ENCODE measurements at places on chromosomes 2 and 18.

DNA sequence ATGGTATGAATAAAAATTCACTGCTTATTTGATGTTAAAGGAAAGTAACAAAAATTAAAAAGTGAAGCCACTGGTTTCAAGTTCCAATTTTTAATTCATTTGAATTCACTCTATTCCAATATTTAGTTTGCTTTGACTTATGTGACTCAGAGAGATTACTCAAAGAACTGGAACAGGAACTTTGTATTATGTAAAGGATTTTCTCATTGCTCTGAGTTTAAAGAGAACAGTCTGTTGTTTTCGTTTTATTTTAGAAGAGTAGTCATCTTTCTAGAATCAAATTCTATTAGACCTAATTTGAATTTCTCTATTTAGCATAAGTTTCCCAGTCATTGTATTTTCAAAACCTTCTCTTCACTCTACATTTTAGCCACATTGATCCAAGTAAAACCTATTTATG lies 300.1 kb upstream of the SLC8A1 start:
- DNase-seq: no peak

DNA sequence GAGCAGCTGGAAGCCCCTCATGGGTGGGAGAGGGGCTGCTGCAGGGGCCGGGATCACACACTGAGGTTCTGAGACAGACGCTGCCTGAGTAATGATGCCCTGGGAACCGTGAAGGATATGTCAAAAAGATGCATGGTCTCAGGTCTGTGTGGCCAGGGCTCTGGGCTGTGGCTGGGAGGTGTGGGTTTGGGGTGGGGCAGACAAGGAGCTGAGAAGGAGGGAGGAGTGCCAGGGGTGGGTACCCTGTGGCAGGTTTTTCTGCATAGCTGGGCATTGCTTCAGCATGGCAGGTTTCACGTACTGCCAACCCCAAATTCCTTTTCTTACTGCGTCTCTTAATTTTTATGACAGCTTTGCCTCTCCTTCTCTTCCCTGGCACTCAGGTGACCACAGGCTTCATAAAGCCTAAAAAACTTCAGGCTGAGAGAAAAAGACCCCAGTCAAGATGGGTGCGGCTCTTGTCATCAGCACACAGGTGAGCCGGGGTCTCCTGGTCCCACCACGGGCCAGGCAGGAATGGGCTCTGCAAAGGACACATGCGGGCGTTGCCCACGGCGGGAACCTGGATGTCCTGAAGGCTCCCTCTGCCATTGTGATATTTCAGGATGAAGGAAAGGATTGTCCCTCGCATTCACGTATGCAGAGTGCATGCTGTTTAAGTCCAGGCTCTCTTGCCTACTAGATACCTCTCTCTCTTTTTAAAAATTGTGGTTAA lies 18.0 kb downstream of the MALL start:
- no peak for DNase-seq

- DNase-seq: no peak
Measured at GRCh38 chr2:24169023-24169422, 5.8 kb upstream of the FAM228A start.

DNA sequence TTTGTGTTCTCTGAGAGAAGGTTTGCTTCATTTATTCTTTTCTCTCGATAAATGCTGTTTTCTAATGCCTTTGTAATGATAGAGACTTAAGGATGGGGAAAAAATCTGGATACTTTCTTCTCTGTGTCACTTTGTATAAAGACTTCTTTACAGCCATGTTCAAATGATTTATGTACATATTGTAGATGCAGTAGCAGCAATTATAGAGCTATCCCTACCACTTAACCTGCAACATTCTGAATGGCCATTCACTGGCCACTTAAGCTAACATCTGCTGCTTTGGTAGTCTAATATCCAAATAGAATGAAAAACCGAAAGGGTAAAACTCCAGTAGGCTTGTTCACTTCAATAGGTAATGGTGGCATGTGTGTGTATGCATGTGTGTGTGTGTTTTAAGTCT lies 97.8 kb downstream of the CSRNP3 start:
- DNase-seq: peak; percentile 71

DNA sequence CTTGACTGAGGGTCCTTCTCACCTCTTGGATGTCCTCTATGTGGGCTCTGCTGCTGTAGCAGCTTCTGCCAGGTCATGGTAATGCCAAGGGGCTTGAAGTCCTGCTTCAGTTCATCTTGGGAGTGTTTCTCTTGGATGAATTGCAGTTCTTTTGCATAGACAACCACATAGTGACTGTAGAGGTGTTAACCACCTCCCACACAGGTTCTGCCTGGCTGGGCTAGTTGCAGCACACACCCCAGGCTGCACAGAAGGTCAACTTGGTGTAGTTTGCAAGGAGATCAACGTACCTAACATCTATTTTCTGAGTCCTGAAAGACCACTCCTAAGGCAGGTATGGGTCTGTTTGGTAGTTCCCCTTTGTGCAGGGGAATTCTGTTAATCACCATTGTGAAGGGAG lies 108.1 kb downstream of the ADCYAP1 start:
- no peak for DNase-seq

GRCh38 chr2:166137331-166137730 lies 9.5 kb upstream of the SCN1A start:
- no peak for DNase-seq

DNA sequence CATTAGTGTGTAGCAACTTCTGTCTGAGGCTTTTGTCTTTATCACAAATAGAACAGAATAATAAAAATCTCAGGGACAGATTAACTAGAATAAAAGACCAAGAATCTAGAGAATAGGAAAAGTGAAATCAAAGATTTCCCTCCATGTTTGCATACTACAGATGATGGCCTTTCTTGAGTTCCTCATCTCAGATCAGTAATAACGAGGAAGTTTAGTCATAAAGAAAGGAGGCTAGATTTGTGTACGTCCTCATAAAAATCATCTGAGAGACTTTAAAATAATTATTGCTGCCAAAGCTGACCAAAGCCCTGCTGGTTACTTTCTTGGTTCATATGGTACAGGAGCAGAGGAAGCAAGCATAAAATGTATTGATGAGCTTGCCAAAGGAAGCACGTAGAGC lies 117.3 kb downstream of the MIB1 start:
- no peak for DNase-seq

DNA sequence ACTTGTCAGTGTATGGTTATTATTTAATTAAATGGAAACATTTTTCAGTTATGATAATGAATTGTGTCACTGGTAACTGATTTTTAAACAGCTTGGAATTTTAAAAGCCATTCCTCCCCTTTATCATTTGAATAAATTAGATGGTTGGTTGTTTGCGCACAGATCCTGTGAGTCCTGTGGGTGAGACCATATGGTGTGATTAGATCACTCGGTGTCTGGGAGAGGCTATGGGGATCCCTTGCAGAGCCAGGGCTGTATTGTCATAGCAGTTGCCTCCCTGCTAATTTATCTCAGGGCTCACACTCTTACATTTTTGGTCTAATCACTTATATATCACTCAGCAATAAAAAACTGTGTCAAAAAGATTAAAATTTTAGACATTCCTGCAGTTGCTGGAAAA lies 133.5 kb downstream of the ASXL3 start:
- no peak for DNase-seq

DNA sequence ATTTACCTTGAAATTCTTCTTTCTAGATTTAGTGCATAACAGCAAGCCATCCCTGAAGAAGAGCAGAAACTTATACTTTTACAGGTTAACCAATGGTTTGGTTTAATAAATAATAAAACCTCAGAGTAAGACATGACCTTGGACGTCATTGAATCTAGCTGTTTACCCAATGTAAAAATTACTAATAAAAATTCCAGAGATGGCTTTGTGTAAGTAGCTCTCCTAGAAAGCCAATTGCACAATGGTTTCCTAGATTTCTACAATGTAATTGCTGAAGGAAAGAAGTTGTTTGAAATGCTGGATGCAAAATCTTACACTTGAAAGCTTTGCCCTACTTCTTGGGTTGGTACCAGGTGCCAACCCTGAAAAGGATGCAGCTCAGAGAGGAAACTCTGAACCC lies 1.5 kb downstream of the XDH start:
- DNase-seq: no peak

DNA sequence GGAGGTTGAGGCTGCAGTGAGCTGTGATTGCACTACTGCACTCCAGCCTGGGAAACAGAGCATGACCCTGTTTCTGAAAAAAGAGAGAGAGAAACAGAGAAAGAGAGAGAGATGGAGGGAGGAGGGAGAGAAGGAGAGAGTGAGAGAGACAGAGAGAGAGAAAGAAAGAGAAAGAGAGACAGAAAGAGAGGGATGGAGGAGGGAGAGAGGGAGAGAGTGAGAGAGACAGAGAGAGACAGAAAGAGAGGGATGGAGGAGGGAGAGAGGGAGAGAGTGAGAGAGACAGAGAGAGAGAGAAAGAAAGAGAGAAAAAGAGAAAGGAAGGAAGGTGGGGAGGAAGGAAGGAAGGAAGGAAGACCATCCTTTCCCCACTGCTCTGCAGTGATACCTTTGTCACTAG lies 48.1 kb upstream of the ACKR3 start:
- DNase-seq: no peak

DNA sequence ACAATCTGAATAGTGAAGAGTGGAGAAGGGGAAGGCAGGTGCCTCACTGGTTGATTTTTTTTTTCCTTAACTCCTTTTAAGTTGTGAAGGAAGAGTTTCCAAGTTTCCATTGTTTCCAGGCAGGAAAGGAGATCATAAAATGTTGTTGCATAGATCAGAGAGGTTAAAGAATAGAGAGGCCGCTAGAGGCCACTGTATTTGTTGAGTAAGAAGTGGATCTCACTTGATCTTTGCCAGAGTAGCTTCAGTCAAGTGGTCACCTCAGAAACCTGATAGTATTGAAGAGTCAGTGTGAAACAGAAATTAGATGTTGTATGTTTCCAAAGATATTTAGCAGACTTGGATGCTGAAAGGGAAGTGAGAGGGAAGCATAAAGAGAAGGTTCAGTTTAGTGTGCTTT lies 17.6 kb downstream of the CTNNA2 start:
- DNase-seq: peak; percentile 62

DNA sequence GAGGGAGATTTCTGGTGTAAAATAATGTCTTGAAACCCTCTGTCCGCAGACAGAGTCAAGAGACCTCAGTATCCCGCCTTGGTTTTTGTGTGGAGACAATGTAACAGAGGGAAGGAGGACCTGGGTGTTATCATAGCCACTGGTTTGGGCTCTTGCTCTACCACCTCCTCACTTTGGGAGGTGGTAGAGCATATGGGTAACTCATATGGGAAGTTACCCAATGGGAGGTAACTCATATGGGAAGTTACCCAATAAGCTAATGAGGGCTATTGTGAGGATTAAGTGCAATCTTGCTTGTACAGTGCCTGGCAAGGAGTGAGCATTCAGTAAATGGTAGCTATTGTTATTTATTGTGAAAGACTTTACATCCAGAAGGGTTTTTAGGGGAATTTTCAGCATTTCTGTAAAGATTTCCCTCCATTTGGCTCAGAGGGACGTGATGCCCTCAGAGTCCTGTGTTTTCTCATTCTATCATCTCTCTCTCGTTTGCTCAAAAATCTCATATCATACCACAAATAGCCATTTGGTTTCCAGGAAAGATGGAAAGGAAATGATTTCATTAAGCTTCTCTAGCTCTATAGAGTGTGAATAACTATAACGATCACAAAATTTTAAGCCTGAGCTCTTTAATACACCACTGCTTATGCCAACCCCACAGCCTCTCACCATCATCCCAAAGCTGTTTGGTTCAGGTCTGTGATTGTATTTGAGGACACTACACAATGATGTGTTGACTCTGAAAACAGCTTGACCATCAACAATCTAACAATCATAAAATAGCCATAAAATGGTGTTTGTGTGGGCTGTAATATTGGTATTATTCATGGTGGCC lies 307.7 kb downstream of the STK39 start:
- no peak for DNase-seq

- no peak for DNase-seq
Measured at GRCh38 chr2:67900826-67901225, 162.0 kb downstream of the C1D start.

DNA sequence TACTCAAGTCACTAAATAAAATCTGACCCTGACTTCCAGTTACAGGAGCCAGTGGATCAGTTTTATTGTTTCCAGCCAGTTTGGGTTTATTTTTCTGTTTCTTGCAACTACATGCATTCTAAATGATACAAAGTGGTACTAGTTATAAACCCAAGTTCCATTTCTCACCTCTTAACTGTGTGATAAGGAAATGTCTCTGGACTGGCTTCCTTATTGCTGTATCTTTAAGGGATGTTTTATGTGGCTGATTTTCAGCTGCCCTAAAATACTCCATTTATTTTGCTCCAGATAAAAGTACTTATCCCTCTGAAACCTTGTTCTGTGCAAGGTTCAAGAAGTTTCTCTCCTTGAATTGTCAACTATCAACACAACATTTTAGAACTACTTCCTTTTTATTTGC lies 107.9 kb upstream of the DLX2 start:
- no peak for DNase-seq

GRCh38 chr18:58766164-58766563 lies 94.9 kb downstream of the MALT1 start:
- DNase-seq: no peak

DNA sequence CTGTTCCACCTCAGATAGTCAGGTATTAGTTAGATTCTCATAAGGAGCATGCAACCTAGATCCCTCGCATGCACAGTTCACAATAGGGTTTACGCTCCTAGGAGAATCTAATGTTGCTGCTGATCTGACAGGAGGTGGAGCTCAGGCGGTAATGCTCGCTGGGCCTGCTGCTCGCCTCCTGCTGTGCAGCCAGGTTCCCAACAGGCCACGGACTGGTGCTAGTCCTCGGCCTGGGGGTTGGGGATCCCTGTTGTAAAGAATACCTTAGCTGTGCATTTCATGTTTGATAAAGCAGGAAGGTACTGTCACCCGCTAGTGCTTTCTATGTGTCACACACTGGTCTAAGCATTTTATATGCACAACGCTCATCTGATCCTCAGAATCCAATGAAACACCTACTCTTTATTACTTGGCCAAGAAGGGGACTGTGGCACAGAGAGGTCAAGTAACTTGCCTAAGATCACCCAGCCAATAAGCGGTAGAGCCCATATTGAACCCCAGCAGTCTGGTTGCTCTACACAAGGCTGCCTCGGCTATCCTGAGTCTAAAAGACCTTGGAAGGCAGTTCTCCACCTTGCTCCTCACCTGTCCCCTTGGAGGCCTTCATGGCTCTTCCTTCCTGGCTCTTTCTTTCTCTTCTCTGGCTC lies 35.8 kb downstream of the SLC4A3 start:
- DNase-seq: no peak

GRCh38 chr2:212097001-212097400 lies 441.6 kb downstream of the ERBB4 start:
- DNase-seq: no peak
